Stimulated activated CD4-positive, alpha-beta T cell treated with anti-CD3 and anti-CD28 coated beads, Interleukin-15, amount 100 ng/mL, for 1 hour (primary cell): ENCODE measurements at places on chromosomes 4 and X.

DNA sequence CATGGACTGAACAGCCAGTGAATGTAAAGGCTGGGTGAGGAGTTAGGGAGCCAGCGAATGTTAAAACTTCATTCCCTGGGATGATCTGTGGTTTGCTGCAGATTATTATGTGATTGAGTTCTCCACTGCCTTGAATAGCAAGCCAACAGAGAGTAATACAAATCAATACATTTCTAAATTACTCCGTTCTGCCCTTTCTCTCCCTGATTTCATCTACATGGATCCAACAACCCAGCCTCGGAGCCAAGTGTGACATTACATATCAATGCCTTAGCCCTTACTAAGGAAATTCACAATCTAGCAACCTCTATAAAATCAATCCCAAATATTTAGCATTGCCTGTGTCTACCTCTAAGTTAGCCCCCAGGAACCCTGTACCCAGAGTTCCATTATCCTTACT, 11.0 kb downstream of the HSD17B13 start:
- DNase-seq: no peak

DNA sequence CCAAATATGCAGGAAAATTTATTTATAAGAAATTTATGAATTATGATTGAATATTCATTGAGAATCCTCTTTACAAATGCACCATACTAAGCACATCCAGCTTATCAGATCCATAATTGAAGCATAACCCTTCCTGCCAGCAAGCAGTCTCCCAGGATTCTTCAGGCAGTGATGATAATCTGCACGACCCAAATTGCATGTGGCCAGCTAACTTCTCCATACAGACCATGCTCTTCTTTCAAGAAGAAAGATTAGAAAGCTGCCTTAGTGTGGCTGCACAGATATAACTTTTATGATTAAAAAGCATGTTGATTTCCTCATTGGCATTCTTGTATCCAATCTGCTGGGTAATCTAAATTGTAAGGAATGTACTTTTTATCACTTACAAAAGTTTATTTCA, 3.3 kb upstream of the CBR4 start:
- DNase-seq: no peak

- DNase-seq: no peak
These were observed 34.1 kb downstream of the PLS3 start for GRCh38 chrX:115595049-115595448.

GRCh38 chrX:20011608-20012007, 20.7 kb upstream of the BCLAF3 start:
- no peak for DNase-seq

GRCh38 chr4:16261313-16261878, 35.1 kb upstream of the TAPT1 start:
- no peak for DNase-seq

GRCh38 chr4:101667348-101667747, 123.2 kb upstream of the BANK1 start:
- no peak for DNase-seq
